ENCODE measurements at places on chromosomes 7 and 10.
A peak's percentile ranks its signal among the peaks of the same experiment; 100 is the strongest.

DNA sequence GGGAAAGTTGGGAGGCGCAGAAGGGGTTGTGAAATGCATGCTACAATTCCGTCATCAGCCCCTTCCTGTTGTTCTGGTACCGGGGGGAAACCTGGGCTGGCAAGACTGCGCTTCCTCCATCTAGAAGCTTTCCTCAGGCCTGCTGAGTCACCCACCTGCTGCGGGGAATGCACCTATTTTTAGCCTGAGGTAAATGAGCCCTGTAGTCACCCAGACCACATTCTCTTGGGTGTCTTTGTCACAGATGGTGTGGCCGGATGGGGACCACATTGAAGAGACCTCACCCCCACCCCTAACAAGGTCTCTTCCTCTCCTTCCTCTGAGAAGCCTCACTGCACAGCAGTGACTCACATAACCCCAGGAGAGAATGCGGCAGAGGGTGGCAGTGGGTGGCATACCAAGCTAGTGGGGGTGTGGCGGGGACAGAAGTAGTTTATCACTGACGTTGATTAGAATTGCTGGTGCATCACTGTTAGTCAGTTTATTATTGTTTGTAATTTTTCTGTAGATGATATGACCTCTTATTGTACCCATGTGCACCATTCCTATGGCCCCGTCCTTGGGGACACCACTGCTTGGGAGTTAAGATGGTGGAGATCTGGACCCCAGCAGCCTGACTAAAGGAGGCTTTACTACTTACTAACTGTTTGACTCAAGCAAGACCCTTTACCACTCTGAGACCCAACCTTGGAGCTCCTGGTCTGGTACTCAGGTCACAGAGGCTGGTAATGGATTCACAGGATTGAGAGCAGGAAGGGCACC lies 83.0 kb upstream of the DUSP5 start:
- peak; percentile 98 for DNase-seq

GRCh38 chr10:32348297-32349198 lies 1.6 kb upstream of the EPC1 start:
- no peak for DNase-seq

DNA sequence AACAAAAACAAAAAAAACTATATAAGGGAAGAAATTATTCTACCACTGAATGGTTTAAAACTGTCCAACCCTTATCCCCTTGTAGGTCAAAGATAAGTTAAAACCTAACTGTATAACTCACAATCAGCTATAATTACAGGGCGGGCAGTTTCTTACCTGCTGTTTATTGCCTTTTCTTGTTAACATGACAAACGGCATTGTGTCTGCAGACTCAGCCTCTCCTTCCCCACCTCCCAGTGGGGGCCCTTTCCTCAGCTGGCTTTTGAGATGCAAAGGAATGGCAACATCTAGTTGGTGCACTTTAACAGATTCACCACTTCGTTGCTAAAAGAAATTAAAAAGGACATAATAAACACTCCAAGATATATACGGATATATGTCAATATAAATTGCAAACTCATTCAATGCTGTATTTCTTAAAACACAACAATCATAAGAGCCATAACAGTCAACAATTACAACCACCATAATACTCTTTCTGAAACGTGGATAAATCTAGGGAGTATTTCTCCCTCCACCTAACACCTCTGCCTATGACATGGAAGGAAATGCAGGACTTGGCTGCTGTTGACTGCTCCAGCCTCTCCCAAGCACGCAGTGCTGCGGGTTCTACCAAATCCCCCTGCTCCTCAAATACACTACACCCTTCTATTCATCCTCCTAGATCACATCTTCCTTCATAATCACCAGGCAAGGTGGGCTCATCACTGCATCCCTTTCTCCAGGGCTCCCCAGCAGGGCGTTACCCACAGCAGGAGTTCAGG lies 106.0 kb downstream of the UPF2 start:
- DNase-seq = no peak

DNA sequence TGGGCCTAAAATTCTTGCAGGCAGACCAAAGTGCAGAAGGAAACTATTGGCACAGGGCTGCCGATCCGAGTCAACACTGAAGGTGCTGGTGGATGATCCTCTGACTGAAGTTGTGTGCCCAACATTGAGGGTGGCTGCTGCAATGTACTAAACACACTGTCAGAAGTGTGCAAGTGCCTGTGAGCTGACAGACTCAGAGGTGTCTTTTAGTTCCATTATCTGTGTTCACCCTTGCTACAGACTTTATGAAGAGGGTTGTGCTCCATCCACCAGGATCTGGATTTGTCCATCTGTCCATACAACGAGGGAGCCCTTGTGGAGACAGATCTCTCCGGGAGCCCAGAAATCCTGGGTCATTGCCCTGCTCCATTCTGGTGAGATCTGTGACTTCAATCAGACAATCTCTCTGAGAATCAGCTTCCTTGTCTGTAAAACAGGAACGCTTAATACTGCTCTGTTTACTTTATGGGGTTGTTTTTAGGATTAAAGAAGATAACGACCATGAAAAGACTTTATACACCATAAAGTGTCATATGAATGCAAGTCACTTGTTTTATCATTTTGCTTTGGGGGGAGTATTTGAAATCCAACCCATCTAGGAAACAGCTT lies 9.5 kb upstream of the TRPV6 start:
- no peak for DNase-seq

GRCh38 chr10:44827431-44828006 lies 83.6 kb upstream of the TMEM72 start:
- no peak for DNase-seq

DNA sequence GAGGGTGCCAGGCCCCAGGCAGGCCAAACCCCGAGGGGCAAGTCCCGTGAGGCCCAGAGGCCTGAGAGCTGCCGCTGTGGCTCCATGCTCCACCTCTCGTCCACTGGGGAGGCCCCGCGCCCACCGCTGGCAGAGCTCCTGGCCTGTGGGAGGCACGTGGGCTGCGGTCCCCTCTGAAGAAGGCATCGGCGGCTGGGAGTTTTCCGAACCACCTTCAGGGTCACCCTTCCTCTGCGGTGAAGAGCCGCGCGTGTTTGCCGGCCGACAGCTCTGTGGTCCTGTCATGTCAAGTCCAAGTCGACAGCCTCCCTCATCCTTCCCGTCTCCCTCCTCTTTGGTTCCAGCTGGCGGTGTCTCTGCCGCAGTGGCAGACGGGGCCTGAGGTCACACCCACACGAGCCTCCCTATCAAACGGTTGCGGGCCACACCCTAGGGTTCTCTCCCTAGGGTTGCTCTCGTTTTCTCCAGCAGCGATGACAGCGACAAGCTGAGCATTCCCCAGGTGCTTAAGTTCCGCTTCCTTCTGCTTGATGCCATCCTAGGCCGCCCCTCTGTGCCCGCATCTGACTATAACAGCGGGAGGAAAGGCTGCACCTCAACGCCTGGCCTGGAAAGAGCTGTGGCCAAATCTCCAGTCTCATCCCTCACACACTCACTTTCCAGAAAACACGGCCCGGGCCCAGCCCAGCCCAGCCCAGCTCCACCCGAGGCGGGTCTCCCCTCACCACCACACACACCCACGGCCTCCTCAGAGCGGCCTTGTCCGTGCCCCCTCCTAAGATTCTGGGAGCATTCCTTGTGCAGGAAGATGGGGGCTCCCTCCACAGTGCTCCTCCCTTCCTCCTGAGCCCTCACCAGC lies 185.0 kb downstream of the ELFN1 start:
- DNase-seq = no peak

- no peak for DNase-seq
Observed at GRCh38 chr10:80371467-80371866, 14.9 kb downstream of the DYDC2 start.

DNA sequence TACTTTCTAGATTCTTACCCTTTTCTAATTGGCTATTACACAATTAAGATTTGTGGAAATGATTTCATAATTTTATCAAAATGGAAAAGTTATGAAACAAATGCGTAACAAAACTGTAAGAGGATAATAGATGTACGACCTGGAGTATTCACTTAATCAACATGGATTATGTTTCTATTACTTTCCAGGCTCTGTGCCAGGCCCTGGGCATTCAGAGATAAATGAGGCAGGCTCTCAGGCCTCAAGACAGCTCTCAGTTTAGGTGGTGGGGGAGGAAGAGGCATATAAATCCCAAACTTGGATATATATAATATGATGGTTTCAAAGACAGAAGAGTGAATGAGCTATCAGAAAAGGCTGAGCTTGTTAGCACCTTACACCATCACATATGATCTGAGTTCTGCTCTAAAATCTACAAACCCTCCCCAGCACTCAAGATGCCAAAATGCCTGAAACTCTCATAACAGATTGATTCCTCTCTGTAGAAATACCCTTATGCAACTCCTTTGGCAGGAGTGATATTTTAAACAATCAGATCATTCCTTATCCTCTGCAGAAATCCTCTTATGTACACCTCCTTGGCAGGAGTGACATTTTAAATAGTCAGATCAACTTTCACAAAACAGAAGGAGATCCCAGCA lies 42.5 kb downstream of the ACBD5 start:
- no peak for DNase-seq

DNA sequence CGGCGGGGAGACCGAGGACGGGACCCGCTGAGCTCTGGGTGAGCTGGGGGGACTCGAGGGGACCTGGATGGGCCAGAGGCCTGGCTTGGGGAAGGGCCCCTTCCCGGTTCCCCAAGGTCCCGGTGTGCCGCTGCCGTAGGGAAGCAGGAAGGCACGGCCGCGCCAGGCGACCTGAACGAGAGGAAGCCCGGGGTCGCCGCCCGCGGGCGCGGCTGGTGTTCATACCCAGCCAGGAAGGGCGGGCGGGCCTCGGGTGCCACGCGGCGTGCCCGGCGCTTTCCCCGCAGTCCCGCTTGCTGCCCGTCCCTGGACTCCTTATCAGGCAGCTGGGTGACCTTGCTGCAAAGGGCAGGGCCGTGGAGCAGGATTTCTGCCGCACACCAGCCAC lies 38.0 kb downstream of the ZNF777 start:
- DNase-seq = no peak

Measured in CD4-positive, alpha-beta T cell treated with Interleukin-4 for 4 hours (primary cell).